Hepatocyte (in vitro differentiated cells): ENCODE measurements at places on chromosomes 1 and 21. TPM values are rescaled to one million over a fixed set of nuclear protein-coding genes. Genes with fewer than 3 reads are reported as not detected.
A peak's percentile ranks its signal among the peaks of the same experiment; 100 is the strongest.

Gene SPRR2D
- not detected in 2 replicates for polyA plus RNA-seq

Gene IGSF3
- 8.8 and 9.3 TPM in 2 replicates for polyA plus RNA-seq

Gene TLR5
- 1.5 TPM in 2 replicates for polyA plus RNA-seq

Gene TMEM82
- polyA plus RNA-seq: 14.7 and 16.4 TPM in 2 replicates

Gene TNNI3K
- 1.2 TPM in 1 of 2 replicates, not detected in the other for polyA plus RNA-seq

Gene AK5
- 0.05 and 0.67 TPM in 2 replicates for polyA plus RNA-seq

Gene CFHR4
- 0.21 and 1.2 TPM in 2 replicates for polyA plus RNA-seq

Gene C4BPB
- polyA plus RNA-seq: 12.4 and 13.5 TPM in 2 replicates

Gene TTC34
- polyA plus RNA-seq: 0.13 and 0.55 TPM in 2 replicates

- DNase-seq: no peak
Measured at GRCh38 chr1:27941671-27942540, 7.1 kb downstream of the SMPDL3B start.

- no peak for DNase-seq
Measured at GRCh38 chr1:100536031-100536430, 1.9 kb upstream of the GPR88 start.

DNA sequence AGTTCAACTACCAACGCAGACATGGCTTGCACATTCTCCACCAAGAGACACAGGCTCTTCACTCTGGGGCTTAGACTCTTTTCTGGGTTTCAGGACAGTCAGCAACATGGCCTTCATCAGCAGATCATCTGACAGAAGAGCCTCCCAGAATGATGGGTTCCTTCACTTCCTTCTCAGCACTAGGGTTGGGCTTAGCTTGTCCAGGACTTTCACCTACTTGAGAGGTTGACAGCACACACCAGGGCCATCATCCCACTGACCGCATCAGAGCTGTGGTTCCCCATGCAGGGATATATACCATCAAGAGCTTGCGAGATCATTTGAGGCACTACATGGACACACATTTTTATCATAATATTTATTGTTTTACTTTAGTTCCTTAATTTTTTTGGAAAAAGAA is 10.4 kb upstream of the NCF2 start:
- no peak for DNase-seq

DNA sequence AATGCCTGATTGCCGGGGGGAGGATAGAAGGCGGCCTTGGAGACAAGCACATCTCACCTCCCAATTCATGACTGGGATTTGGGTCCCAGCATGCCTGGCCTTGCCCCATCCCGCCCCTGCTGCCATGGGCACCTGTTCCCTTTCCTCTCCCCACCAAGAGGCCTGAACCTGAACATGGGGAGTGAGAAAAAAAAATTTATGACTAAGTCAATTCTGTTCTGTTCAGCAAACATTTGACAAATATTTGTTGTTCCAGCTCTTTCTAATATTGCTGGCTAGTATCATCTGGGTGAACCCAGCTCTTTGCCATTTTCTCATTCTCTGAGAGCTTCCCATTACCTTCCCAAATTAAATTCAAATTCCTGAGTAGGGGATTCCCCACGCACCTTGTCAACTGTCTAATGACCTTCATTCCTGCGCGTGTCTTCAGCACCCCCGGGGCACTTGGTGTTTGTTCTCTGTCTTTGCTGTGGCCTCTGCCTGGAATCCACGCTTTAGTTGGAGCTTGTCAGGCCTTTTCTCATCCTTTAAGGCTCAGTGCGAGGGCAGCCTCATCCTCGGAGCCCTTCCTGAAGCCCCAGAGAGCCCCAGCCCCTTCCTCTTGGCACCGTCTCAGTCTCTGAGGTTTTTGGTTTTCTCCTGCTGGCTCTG is 42.8 kb downstream of the ARHGEF10L start:
- DNase-seq: no peak

- no peak for DNase-seq
Measured at GRCh38 chr21:39453571-39454179, 1.9 kb downstream of the SH3BGR start.

DNA sequence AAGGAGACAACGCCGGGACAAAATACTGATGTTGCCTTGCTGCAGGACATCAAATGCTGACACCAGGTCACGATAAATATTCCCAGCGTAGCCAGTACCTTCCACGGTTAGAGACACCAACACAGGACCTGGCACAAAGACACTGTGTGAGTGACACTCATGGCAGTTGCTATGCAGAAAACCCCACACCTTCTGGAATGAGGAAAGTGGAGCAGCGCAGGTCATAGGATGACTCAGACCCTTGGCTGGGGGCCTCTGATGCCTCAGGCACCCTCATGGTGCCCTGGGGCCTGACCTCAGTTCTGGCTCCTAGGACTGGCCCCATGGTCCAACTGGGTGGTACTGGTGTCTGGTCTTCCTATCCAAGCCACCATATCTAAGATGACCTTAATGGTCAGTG is 7.0 kb downstream of the DCST2 start:
- DNase-seq: no peak

- no peak for DNase-seq
Measured at GRCh38 chr1:180981596-180982387, 40.9 kb downstream of the STX6 start.

- no peak for DNase-seq
Measured at GRCh38 chr1:94793296-94793656, 26.9 kb upstream of the SLC44A3 start.

DNA sequence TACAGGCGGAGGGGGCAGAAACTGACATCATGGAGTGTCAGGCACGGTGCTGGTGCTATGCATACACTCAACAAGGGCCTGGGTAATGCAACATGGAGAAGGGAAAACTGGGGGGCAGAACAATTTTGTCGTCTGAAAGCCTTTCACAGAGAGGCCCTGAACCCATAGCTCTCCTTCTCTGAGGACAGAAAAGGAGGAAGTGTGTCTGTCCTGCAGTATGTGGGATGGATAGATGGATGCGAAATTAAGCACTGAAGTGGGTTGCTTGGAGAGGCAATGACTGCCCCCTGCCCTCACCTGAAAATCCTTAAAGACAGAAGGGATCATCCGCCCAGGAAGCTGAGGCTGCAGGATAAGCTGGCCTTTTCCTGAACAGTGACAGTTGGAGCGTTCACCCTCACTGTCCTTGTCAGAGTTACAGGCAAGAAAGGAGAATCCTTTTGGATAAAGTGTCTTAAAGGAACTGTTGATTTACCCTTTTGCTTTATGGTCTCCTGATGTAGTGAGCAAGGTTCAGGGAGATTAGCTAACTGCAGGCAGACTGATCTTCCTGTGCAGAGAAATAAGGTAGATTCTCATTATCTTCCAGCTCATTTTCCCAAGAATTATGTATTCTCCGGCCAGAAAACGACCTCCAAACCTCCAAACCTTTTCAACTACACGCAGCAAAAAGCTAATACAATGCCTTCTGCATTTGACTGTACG is 1.6 kb upstream of the FAM20B start:
- no peak for DNase-seq

GRCh38 chr1:165580931-165581871 is 37.4 kb downstream of the LRRC52 start:
- no peak for DNase-seq

DNA sequence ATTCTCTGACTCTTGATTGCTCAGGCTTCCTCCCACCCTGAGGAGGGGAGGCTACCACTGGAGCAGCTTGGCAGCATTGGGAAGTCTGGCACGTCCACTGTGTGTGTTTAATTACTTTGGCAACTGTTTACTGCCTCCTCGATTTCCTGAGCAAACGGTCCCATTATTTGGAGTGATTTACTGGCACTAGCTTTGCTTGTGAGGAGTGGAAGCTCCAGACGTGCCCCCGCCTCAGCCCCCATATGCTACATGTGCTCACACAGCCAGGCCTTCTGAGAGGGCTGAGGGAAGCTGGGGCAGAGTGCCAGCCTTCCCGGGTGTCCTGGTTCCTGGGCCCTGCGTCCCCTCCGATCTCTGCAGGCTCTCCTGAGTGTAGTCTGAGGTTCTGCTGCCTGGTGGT is 306.2 kb downstream of the PTPRU start:
- DNase-seq: no peak

DNA sequence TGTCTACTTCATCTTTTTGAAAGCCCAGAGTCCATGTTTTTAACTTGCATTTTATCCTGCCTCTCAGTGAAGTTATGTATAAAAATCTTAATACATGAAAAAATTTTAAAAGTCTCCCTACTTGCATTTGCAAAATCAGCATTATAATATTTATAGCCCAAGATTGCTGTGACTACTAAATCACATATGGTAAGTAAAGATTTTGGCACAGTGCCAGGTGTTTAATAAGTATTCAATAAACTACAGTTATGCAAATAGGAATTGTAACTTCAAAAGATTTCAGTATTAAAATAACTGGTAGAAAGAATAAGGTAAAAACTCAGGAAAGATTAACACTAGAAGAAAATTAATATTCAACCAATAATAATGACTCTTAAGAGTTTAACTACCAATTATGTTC is 641.7 kb downstream of the LRRIQ3 start:
- no peak for DNase-seq

GRCh38 chr1:53557369-53557768 is 98.2 kb downstream of the DMRTB1 start:
- DNase-seq: no peak

DNA sequence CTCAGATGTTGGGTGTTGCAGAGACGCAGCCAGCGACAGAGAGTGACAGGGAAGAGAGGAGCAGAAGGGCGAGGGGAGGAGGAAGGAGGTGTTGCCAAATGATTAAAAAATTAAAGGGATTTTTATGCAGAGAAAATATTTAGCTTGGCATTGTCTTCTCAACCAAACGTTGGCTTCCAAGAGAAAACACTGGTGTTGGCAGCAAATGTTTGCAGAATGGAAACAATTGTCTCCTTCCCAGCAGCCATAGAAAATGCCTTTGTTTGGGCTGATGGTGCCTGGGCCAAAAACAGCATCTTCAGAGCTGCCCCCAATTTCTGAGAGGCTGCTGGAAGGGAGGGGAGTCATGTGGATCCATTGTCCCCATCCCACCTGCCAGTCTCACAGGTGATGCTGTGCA is 29.7 kb upstream of the GRIK3 start:
- DNase-seq: no peak

DNA sequence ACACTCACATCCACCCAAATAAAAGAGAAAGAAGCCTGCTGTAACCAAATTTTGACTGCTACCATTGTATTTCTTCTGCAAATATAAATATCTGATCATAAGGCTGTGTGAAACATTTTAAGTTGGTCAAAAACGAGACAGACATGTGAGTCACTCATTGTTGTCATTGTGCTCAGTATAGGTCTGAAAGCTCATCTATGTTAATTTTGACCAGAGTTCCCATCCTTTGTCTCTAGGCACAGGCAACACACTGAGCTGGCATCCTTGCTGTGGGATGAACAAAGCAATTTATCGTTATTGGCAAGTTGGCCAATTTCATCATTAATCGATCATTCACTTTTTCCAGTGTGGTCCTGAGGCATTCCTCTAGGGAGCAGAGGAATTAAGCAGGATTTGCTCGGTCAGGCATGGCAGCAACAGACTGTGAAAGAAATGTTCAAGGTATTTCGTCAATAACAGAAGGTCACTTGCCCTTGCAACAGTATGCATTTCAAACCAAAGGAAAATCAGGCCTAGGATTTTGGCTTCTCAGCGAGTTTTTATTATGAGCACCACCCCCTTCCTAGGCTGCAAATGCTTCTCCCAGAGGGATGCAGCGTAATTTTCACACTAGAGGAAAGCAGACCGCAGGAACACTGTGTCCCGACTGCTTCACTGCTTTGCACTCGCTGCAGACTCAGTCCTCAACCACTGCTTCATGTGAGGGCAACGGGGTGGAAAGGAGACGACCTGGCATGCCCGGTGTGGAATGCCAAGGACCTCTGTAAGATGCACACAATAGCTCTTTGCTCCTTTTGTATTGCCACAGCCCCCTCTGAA is 87.9 kb upstream of the SMYD2 start:
- DNase-seq: no peak

- DNase-seq: no peak
Measured at GRCh38 chr1:224494343-224494742, 59.7 kb upstream of the WDR26 start.

DNA sequence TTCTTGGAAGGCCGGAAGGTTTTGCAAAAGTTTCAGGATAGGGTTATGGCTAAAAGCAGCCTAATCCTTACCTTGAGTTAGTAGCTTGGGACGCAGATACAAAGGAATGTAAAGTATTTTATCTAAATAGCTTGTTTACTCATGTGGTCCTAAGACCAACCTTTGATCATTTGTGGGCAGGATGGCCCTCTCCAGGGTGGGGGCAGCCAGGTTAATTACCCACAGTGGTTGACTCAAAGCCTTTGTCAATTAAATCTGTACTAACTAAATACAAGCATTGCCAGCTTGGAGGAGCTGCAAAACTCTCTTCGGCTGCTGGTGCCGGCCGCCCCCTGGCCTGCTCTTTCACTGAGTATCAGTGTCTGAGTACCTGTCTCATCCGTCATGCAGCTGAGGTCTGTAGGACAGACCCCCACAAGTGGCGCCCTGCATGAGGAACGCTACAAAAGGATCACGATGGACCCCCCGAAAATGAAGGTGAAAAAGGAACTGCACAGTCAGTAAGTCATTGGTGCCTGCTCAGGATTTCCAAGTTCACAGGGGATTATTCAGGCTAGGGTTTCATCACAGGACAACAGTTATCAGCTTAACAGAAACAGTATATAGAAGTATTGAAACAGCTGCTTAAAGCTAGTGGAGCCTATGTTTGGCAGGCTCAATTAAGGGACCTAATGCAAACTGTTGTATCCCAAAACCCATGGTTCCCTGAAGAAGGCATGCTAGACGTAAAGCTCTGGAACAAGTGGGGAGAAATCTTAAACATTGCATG is 212.5 kb upstream of the MAP1LC3C start:
- DNase-seq: peak; percentile 26

- peak; percentile 82 for DNase-seq
Measured at GRCh38 chr1:147723691-147724323, 36.6 kb downstream of the GJA5 start.

DNA sequence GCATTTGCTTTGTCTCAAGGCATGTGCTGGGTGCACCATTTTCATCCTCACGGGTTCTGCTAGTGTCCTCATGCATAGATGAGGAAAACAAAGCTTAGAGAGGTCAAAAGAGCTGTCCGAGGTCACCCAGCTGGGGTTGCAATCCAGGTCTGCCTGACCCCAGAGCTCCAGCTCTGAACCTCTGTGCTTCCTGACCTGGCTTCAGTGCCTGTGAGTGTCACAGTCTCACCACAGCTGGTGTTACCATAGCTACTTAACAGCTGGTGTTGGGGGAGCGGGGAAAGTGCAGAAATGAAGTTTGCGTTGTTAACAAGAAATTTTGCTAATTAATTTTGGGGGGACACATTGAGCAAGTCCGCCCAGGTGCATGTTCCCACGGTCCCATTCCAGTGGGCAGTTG is 328.5 kb downstream of the KIF26B start:
- DNase-seq: no peak

DNA sequence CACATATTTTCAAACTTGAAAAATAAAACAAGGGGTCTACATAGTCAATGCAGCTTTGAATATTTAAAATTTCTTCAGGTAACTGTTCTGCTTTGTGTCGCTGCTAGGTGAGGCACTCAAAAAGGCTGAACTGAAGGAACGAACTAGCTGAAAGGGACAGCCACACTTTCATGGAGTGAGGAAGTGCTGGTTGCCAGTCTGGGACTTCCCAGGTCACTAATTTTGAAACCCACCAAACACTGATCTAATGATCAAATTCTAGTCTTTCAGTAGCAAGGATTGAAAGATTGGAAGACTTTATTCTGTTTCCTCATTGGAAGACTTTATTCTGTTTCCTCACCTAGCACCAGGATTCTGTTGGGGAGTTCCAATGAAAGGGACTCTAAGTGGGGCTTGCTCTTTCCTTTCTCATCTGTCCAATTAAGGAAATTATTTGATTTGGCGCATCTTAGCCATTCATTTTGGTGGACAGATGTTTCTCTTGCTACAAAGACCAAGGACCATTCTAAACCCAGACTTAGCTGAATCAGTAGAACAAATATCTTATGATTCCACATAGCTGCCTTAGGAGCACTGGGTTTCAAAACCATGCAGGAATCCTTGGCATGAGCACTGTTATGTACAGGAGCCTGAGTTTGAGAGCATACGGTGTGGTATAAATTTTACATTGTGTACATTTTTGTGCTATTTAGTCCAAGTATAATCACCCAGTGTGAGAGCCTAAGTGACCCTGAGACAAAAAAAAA is 10.9 kb upstream of the ARID1A start:
- DNase-seq: no peak
